ENCODE measurements at places on chromosomes 2 and 18.

GRCh38 chr18:11719621-11720020 is 30.6 kb downstream of the GNAL start:
- no peak for DNase-seq

DNA sequence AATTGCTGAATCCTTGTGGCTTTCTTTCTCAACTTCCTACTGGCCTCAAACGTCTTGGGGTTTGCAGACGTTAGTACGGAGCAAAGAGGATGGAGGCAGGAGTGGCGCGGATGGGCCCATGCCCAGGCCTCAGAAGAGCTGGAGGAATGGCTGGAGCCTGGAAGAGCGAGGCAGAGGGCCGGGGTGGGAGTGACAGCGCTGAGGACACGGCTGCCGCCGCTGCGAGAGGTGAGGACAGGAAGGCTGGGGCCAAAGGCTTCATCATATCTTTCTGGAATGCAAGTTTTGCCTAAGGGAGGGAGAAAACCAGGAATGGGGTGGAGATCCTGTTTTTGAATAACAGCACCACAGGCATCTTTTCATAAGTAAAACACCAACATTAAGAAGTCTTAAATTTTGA is 178.5 kb upstream of the SESTD1 start:
- no peak for DNase-seq

DNA sequence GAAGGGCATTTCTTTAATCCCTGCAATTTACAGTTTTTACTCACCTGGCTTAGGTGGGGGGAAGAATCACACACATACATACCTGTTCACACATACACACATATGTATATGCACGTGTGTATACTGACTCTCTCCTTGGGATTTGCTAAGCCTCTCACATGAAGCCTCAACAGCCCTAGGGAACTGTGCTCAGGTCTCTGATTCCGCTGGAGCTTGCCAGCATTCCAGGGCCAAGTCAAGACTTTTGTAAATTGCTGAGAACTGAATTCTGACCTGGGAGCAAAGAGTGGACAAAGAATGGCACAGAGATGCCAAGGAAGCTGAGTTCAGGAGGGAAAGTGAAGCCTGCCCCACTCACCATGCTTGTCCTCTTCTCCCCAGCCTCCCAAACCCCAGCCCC is 177.3 kb downstream of the TMEM247 start:
- DNase-seq = no peak

DNA sequence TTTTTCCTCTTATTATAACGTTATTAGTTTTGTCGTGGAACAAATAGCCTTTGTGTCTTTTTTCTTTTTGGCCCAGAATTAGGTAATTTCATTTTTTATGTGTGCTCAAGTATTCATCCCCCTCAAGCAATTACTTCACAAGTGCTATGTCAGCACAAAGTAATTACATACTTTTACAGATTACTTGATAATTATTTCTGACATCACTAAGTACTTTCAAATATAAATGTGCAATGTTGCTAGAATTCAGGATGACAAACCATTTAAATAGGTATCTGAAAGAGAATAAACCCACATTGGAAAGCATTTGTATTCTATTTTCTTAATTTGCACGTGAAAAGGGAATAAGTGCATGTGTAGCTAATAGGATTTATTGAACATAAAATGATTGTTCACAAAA is 238.2 kb downstream of the CDH7 start:
- no peak for DNase-seq

- no peak for DNase-seq
Observed at GRCh38 chr2:180063494-180064092, 56.5 kb upstream of the CWC22 start.

GRCh38 chr2:176508984-176509740 is 239.9 kb downstream of the MTX2 start:
- peak; percentile 70 for DNase-seq

DNA sequence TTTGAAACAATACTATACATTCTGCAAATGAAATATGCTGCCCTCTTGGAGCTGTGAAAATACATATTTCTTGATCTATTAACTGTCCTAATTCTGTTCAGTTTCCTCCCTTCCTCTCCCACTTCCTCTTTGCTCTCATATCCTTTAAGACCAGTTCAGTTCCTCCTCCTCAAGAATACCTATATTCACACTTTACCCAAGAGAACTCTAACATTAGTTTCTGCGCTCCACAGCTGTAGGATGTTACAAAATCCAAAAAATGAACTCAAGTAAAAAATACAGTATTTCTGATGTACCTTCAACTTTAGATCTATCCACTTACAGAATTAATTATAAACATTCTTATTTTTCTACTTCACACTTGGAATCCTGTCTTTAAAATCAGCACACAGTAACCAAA is 5.4 kb downstream of the ITSN2 start:
- no peak for DNase-seq

DNA sequence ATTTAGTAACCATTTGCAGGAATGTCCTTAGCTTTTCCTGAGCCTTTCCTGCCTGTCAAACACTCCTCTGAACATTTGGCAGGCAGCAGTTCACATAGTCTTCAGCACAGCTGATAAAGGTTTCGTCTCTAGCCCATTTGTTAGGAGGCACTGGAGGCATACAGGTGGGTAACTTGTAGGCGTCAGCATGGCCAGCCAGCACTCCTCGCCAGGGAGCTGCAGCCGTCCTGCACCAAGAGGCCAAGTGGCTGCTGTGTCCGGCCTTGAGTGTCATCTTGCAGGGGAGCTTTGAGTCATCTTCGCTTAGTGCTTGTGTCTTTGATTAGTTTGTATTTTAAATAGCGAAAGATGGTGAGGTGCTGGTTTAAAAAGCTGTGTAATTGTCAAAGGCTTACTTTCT is 120.3 kb upstream of the NFATC1 start:
- DNase-seq = no peak

- no peak for DNase-seq
Observed at GRCh38 chr2:70570041-70570661, 16.5 kb upstream of the TGFA start.

DNA sequence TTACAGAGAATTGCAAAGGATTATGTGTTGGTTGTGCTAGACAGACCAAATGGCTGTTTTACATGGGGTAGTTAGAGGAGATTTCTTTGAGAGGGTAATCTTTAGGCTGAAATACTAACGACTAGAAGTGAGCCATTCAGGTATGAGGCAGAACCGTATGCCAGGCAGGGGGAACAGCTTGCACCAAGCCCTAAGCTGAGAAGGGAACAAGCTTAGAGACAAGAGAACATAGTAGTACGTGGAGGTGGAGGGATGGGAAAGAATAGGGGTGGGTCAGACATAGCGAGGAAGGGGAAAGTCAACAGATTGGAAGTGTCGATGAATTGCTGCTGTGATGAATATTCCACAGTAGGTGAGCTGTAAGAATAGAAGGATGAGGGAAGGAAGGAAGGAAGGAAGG is 20.0 kb upstream of the CRIM1 start:
- no peak for DNase-seq

GRCh38 chr2:199462956-199463692 is 5.4 kb upstream of the SATB2 start:
- peak; percentile 84 for DNase-seq

GRCh38 chr18:74905247-74905646 is 303.7 kb downstream of the PTGR3 start:
- peak; percentile 61 for DNase-seq

GRCh38 chr18:41870817-41871216 is 84.2 kb upstream of the PIK3C3 start:
- DNase-seq = no peak

- DNase-seq = peak; percentile 53
Observed at GRCh38 chr2:177038787-177039484, 173.7 kb upstream of the HNRNPA3 start.

- DNase-seq = no peak
Observed at GRCh38 chr2:44671916-44672315, 269.6 kb upstream of the SIX3 start.

- DNase-seq = peak; percentile 90
Observed at GRCh38 chr2:110770959-110771431, 38.6 kb downstream of the ACOXL start.

DNA sequence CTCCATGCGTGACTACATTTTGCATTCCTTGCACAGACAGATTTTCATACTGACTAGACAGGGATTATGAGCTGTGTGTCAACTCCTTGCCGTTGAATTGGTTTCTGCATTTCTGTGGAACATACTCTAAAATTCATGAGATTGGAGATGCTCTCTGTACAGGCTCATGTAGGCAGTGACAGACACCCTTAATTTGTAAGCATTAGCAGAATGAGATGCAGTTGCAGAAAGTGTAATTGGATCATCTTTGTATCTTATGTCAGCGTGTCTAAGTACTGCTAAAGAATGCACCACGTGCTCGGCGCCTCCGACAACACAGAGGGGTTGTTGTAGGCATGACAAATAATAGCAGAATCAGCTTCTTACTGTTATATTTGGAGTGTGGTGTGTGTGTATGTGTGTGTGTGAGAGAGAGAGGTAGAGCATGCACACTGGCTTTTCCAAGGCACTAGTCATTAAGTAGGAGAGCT is 212.4 kb downstream of the CMPK2 start:
- DNase-seq = no peak

- no peak for DNase-seq
Observed at GRCh38 chr18:9991011-9992000, 77.5 kb downstream of the VAPA start.

- DNase-seq = no peak
Observed at GRCh38 chr2:200486529-200486928, 23.3 kb downstream of the KCTD18 start.

GRCh38 chr2:47907039-47907781 is 912 bp upstream of the FBXO11 start:
- DNase-seq = peak; percentile 53

DNA sequence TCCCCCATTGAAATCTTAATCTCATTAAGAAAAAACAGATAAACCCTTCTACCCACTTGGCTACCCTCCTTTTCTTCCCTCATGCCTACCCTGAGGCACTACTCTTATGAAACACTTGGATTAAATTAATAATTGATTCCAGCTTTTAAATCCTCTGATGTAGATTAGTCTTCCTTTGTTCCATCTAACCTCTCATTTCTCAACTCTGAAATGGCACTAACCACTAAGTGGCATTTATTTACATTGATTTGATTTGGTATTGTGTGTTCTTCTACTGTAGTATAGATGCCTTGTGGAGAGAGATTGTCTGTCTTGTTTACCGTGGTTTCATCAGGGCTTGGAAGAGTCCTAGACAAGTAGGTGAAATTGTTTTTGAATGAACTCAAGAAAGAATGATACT is 26.7 kb downstream of the ITGA4 start:
- no peak for DNase-seq

DNA sequence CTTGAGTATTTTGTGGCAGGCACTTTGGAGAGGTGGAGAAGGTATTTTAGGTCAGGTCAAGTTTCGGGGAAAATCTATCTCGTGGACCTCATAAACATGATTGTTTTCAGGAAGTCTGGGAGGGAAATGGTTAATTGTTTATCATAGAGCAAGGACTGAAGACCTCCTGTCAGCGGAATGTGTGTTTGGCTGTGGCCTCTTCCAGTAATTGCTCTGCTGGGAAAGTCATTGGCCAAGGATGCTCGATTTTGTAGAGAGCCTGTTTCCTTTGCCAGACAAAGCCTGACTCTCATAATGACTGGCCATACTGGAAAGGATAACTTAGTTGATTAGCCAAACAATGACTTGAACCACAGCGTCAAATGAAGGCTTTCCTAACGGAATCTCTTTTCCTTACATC is 30.0 kb downstream of the IL1R2 start:
- peak; percentile 82 for DNase-seq

- DNase-seq = no peak
Observed at GRCh38 chr18:47484068-47484467, 232.6 kb upstream of the SKOR2 start.

DNA sequence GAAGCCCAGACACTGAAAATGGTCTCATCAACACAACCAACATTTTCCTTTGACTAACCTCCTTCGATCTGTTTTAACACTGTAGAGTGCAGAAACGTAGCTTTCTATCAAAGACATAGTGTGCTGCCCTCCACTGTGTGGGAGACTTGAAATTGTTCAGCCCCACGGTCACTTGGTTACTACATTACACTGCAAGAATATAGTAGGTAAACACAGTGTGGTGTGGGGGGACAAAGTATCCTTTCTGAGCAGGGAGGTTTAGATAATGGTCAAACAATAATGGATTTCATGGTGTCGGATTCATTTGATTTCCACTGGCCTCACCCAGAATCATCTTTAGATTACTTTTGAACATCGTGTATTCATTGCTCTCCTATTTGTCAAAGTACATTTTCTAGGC is 181.0 kb downstream of the ERBB4 start:
- no peak for DNase-seq

DNA sequence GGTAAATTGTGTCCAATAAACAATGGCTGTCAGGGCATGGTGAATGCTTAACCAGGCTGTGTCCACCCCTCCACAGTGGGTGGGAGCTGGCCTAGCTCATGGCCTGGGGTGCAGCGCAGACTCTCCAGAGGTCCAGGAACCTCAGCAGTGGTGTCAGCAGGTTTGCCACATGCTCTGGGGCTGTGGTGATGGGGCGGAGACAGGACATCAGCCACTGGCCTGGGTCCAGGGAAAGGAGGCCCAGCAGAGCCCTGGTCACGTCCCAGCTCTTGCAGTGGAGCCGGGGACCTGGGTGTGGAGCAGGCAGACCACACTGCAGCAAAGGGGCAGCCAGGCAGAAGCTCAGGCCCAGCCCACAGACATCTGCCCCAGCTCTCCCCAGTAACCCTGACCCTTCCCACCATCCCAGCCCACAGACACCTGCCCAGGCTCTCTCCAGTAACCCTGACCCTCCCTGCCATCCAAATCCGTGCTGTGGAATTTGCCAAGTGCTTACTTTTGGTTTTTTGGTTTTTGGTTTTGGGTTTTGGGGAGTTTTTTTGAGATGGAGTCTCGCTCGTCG is 13.8 kb upstream of the KIF1A start:
- no peak for DNase-seq

GRCh38 chr2:54878182-54878581 is 154.7 kb downstream of the EML6 start:
- DNase-seq = no peak

DNA sequence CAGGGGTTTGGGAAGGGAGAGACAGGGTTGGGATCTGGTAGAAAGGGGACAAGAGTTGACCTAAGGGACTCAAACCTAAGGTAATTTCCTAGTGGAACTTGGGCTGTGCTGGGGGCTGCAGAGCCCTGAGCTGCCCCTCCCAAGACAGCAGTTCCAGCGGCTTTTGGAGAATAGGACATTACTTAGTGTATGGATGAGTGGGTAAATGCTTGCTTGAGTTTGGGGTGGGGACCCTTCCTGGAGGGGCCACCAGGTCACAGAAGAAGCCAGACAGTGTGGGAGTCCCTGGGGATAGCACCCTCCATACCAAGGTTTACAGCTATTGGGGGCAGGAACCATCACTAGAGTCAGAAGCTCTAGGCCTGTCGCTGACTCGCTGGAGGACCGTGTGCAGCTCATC is 111.5 kb downstream of the CAPN13 start:
- no peak for DNase-seq

DNA sequence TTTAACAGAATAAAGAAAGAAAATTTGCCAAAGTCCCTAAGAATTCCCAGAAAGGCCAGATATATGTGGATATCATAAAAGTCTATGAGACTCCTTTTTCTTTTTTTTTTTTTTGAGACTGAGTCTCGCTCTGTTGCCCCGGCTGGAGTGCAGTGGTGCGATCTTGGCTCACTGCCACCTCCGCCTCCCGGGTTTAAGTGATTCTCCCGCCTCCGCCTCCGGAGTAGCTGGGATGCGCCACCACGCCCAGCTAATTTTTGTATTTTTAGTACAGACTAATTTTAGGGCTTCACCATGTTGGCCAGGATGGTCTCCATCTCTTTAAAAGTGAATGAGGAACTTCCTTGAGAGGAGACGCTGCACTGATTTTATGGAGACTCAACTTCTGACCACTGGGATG is 335.2 kb downstream of the FBXO15 start:
- DNase-seq = no peak

- DNase-seq = no peak
Observed at GRCh38 chr2:28656937-28657615, 94.6 kb upstream of the PPP1CB start.

All from muscle of back (tissue), 13 donors.